Stimulated activated CD8-positive, alpha-beta memory T cell treated with anti-CD3 and anti-CD28 coated beads, Interleukin-2, amount 100 ng/mL, for 48 hours (primary cell): ENCODE measurements at places on chromosomes 11 and 22.

- DNase-seq: no peak
These were observed 2.3 kb upstream of the CLPB start for GRCh38 chr11:72436661-72437060.

DNA sequence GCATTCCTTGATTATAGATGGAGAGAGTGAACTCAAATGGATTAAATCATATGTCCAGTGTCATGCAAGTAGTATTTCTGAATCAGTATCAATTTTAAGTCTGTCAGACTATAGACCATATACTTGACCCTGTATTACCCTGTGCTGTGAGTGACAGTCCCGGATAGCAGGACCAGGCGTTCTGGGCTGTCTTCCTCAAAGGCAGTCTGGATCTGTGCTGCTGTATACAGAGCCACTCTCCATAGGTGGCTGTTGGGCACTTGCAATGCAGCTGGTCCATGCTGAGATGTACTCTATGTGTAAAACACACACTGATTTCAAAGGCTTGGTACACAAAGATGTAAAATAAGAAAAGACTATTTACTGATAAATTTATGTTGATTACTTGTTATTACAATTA is 294.3 kb downstream of the OPCML start:
- DNase-seq: no peak

GRCh38 chr11:83472806-83473205 is 186.6 kb upstream of the CCDC90B start:
- no peak for DNase-seq

DNA sequence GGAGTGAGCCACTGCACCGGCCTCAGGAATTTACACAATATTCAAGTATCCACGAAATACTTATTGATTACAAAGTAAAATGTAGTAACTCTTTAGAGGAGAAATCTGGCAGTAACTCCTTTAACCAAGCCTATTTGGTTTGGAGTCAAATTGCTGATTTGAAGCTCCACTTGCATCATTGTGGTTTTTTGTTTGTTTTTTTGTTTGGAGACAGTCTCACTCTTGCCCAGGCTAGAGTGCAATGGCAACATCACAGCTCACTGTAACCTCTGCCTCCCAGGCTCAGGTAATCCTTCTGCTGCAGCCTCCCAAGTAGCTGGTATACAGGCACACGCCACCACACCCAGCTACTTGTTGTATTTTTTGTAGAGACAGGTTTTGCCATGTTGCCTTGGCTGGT is 6.4 kb upstream of the QSER1 start:
- no peak for DNase-seq

DNA sequence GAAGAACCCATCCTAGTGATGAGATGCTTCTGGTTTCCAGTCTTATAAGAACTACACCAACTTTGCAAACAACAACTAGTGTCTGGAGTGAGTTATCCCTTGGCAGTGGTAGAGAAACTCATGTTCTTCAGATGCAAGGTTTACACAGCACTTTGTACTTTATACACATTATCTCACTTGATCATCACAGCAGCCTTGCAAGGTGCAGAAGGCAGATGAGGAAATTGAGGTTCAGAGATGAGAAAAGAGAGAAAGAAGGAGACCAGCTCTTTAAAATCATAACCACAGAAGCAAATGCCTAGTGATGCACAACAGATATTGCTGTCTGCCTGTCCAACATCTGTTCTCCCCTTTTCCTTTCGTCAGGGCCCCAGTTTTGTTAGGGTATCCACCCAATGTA is 16.7 kb upstream of the CD44 start:
- no peak for DNase-seq

DNA sequence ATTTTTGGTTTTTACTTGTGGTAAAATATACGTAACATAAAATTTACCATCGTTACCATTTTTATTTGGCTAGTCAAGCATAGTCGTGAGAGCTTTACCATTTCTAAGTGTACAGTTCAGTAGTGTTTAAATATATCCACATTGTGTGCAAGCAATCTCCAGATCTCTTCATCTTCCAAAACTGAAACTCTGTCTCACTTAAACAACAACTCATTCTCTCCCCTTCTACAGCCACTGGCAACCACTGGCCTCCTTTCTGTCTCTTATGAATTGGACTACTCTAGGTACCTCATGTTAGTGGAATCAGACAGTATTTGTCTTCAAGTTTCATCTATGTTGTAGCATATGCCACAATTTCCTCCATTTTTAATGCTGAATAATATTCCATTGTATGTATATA is 37.4 kb downstream of the SMC1B start:
- DNase-seq: no peak

- no peak for DNase-seq
These were observed 6.7 kb downstream of the SYNGR1 start for GRCh38 chr22:39356464-39356863.

DNA sequence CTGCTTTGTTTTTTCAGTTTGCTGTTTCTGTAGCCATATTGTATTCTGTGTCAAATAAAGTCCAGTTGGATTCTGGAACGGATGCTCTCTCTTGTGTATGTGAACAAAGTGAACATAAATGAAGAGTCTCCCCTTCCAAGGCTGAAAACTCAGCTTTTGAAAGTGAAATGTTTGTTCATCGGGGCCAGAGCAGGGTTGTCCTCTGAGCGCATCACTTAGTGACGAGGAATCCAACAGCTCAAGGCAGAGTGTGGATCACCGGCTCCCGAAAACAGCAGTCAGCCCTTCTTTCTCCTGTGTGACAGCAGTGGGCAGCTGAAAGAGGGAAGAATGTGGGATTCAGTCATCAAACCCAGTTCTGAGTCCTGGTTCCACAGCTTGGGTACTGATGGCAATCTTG is 21.4 kb downstream of the RBX1 start:
- no peak for DNase-seq

DNA sequence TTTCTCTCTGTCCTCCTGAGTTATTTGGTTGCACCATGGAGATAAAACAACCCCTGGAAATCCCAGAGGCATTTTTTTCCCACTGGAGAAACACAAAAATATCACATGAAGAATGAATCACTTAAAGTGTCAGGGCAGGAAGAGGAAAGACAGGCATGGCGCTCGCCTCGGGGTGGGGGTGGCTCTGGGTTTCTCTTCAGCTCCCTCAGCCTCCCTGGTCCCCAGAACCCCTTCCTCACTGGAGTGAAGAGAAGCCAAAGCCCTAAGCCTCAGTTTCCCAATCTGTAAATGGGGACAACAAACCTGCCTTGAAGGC is 938 bp downstream of the SHISAL1 start:
- no peak for DNase-seq

- DNase-seq: no peak
These were observed 52.1 kb upstream of the NFRKB start for GRCh38 chr11:129947474-129947873.

GRCh38 chr22:23984430-23984829 is 4.5 kb downstream of the GSTT2 start:
- no peak for DNase-seq

DNA sequence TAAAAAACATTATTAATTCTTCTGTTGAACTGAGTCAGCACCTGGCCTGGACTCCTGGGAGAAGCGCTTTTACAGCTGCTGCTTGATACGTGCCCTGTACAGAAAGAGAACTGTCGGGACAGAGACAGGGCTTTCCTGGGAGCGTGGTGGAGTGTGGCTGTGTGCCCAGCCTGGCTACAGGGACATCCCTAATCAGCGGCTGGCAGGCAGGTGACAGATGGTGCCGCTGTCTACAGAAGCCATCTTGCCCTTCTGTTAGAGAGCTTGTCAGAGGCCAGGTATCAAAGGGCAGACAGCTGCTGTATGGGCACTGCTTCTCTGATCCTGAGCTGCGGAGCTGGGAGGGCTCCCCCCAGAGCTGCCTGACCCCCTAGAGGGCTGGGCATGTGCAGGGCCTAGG is 361.8 kb downstream of the TENM4 start:
- DNase-seq: no peak

- DNase-seq: no peak
These were observed 108.3 kb downstream of the TIMP3 start for GRCh38 chr22:32909581-32910428.

- DNase-seq: no peak
These were observed 46.6 kb downstream of the MTMR2 start for GRCh38 chr11:95877291-95877690.

- no peak for DNase-seq
These were observed 67.5 kb downstream of the FLI1 start for GRCh38 chr11:128761339-128761738.

- DNase-seq: no peak
These were observed 581.7 kb upstream of the ARHGAP42 start for GRCh38 chr11:100105255-100105981.

- DNase-seq: peak; percentile 62
These were observed 6.7 kb upstream of the GDPD5 start for GRCh38 chr11:75532200-75533048.

DNA sequence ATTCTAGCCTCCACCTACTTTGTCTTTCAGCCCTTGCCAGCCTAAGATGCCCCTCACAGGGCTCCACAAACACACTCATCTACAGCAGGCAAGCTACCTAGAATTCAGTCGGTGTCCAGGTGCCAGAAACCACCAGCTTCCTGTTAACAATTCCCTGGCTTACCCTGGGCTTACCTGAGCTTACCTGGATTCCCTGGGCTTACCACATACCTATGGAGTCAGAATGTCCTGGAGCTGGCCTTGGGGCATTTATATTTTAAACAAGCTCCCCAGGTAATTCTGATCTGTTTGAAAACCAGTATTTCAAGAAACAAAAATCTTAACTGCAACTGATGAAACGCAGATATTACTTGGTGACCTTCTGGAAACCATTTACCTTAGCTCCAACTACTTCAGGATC is 123.6 kb downstream of the SLC1A2 start:
- DNase-seq: no peak

- no peak for DNase-seq
These were observed 8.9 kb upstream of the APOBEC3G start for GRCh38 chr22:39068033-39068785.

GRCh38 chr11:10784232-10785145 is 24.2 kb downstream of the EIF4G2 start:
- no peak for DNase-seq

DNA sequence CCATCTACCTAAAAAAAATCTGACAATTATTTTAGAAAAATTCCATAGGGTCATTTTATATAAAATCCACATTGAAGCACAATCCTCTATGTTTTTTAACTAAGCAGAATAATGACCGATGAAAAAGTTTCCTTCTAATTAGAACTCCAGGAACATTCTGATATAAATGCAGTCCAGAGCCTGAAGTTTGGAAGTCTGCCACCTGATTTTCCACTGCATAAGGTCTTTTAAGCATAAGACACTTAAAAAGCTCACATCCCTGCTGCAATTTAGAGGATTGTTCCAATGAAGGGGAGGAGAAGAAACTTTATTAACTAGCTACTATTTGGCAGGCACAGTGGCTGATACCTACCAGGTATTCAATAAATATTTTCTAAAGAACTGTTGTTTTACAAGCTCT is 570.3 kb upstream of the ANO5 start:
- DNase-seq: no peak
